ENCODE measurements at places on chromosomes 5 and 9.

DNA sequence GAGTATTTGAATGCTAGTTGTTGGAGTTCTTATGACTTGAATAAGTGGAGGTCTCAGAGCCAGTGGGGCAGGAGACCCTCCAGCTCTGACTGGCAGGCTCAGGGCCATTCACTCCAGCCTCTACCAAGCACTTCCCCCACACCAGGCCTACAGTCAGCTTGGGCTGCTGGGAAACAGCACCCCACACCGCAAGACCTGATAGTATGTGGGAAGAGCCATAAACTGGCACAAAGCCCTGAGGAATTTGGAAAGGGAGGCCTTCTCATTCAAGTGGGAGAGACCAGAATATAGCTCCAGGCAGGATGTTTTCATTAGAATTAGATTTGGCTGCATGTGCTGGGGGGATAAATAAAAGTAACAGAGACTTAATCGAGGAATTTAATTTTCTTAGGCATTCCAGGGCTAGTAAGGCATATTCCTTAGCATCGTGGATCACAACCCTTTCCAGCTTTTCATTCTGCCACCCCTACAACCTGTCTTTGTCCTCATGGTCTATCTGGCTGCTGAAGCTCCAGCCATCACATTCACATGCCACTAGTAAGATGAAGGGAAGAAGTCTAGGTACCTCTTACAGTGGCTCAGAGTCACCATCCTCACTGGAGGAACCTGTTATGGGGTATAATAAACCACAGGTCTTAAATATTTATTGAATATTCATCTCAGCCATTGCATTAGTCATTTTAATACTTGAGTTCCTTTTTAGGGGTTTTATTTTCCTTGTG lies 47.5 kb downstream of the TMOD1 start:
- no peak for DNase-seq

GRCh38 chr5:79091064-79091463 lies 20.5 kb upstream of the BHMT start:
- no peak for DNase-seq

DNA sequence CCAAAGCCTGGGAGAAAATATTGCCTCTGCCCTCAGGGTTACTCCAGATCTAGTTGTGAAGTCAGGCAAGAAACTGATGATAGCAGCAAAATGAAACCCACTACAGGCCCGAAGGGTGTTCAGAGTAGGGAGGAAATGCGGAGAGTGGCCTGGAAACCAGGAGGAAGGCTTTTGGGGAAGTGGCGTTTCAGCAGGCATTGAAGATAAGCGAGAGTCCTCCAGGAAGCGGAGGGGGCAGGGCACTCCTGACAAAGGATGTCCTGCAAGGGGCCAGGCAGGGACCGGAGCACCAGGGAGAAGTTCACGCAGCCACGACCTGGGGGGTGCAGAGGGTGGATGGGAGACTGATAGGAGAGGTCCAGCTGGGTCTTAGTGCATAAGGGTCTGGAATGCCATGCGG lies 7.8 kb upstream of the FOXI1 start:
- DNase-seq, result no peak

DNA sequence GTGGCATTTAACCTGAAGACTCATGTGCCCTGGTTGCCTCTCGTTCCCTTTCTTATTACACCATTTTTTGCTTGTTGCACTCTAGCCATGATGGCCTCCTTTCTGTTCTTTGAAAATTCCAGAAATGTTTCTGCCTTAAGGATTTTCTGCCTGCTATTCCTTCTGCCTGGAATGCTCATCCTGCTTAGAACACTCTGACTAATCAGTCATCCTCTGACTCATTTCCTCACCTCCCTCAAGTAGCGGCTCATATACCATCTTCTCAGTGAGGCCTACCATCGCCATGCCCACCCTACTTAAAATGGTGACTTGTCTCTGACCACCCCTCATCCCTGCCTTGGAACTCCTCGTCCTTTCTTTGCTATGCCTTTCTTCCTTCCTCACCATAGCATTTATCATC lies 68.8 kb downstream of the KIF4B start:
- no peak for DNase-seq

- no peak for DNase-seq
These were observed 294.5 kb upstream of the TAS2R1 start for GRCh38 chr5:9924614-9925013.

DNA sequence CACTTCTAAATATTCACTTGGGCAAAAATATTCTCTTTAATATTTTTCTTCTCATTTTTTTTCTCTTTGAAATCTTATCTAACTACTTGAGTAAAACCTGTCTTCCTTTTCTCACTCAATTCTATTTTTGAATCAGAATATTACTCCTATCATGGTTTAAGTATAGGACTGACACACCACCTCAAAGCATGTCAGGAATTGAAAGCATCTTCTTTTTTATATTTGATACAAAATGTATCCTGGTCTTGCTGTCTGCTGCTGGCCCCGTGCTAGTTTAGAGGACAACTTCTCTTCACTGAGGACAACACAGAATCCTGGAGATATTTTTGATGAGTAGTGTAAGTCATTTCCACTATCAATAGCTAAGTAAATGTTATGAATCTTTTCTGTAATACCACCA lies 383.6 kb downstream of the GADD45G start:
- DNase-seq, result no peak

DNA sequence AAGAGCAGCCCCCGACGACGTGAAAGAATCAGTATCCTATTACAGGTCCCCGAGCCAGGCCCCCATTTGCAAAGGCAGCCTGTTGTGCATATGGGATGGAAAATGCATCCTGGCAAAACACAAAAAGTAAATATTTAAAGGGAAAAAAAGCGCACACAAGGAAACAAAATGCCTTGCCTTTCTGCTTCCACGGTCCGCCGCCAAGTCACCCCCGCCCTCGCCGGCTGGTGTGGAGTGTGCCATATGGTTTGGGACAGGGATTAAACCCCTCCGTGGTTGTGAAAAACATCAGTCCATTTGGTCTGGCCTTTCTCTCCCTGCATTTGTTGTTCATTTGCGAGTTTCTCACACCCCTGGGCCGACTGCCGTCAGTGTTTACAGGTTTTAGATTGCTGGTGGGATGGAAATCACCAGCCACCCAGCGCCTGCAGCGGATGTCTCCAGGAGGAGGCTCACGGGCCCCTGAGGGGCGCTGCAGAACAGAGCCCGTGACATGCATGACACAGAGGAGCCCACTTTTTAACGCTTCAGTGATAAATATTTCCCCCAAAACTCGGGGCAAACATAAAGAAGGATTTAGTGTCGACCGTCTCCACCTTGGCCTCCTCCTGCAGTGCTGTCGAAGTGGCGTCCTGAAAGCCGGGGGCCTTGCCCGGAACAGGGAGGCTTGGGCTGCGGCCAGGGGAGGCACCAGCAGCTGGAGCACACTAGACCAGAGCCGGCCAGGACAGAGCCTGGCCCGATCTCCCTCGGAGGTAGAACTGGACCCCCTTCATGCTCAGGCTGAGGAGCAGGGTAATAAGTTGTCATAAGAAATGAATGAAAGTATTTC lies 161.5 kb downstream of the HSD17B3 start:
- DNase-seq, result no peak

DNA sequence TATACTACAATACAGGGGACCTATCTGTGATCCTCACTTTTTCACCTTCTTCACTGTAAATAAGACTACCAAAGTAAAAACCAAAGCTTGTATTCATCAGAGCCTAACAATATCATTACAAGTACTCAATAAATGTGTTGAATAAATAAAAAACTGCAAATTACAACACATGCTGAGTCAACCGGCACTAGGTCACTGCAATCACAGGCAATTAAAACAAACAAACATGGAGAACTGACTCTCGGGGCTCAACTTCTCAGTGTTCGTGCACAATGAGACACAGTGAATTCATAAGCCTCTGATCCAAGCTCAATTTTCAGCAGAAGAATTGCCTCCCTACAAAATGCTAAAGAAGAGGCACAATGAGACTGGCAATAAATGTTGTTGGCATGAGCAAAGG lies 69.2 kb downstream of the CDK5RAP2 start:
- DNase-seq, result no peak
